GM19239 (cell line): ENCODE measurements at places on chromosomes 16 and 17.

- no peak for DNase-seq
Measured at GRCh38 chr17:15884731-15885130, 60.2 kb upstream of the ADORA2B start.

GRCh38 chr17:45997624-45998023, 1.4 kb upstream of the STH start:
- no peak for DNase-seq

DNA sequence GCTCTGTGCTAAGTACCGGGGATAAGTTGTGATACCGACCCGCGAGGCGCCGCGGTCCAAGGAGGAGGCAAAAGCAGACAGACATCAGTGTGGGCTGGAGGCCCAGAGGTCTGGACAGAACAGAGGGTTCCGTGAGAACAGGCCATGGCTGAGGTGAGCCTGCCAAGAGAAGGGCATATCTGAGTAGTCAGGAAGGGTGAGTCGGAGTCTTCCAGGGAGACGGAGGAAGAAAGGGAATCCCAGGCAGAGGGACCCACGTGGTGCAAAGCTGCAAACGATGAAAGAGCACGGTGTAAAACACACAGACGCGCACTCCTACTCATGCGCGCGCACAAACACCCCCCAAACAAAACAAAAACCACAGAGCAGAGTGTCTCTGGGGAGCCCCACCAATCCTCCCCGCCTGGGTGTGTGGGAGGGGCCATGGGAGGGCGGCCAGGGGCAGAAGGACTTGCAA, 18.1 kb downstream of the RHBDL3 start:
- DNase-seq, result no peak

DNA sequence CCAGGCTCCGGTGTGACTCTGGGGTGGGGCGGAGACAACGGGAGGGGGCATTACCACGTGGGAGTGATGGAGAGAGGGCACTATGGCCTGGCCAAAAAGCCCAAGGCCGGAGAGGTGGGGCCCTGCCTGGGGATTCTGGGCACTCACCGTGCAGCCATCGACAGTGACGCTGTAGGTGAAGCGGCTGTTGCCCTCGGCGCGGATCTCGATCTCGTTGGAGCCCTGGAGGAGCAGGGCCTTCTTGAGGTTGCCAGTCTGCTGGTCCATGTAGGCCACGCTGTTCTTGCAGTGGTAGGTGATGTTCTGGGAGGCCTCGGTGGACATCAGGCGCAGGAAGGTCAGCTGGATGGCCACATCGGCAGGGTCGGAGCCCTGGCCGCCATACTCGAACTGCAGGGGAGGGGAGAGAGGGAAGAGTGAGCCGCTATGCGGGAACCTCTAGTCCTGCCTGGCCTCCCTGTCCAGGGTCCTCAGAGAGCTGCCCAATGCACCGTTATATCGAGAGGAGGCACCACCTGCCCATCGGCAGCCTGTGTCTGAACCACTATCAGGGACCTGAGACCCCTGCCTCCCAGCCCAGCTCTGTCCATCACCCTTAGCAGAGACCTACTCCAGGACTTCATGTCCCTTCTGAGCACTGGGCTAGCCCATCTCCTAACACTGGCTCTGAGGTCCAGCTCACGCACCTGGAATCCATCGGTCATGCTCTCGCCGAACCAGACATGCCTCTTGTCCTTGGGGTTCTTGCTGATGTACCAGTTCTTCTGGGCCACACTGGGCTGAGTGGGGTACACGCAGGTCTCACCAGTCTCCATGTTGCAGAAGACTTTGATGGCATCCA, 15.6 kb downstream of the COL1A1 start:
- no peak for DNase-seq

GRCh38 chr16:27317320-27317719, 3.5 kb downstream of the IL4R start:
- no peak for DNase-seq
